ENCODE measurements at places on chromosomes 16 and 17. TPM values are rescaled to one million over a fixed set of nuclear protein-coding genes. Genes with fewer than 3 reads are reported as not detected.

- DNase-seq: no peak
Observed at GRCh38 chr16:57406881-57407280, 2.3 kb downstream of the CCL17 start.

DNA sequence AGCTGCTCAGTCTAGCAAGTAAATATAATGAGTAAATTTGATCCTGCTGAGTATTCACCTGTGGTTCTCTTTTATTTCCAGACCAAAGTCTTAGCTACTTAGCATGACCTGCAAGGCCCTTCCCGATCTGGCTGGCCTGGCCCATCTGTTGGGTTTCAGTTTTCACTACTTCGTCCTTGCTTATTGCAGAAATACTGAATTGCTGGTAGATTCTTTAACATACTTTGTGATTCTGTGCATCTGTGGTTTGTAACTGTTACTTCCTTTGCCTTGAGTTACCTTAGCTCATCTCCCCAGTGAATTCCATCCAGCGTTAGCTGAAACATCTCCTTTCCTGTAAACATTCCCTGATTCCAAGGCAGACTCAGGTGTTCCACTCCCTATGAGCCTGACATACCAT is 131.1 kb downstream of the PHKB start:
- DNase-seq: no peak

GRCh38 chr17:57898487-57899311 is 48.9 kb upstream of the MRPS23 start:
- no peak for DNase-seq

GRCh38 chr16:57518520-57518919 is 17.9 kb downstream of the CCDC102A start:
- DNase-seq: no peak

The RNF112 gene
- total RNA-seq: 1.3 TPM

The CD7 gene
- 0.31 TPM for total RNA-seq

The HAGHL gene
- 9.2 TPM for total RNA-seq

- no peak for DNase-seq
Observed at GRCh38 chr16:50609471-50609870, 61.3 kb downstream of the NKD1 start.

GRCh38 chr17:301681-302299 is 50.8 kb downstream of the RPH3AL start:
- no peak for DNase-seq

DNA sequence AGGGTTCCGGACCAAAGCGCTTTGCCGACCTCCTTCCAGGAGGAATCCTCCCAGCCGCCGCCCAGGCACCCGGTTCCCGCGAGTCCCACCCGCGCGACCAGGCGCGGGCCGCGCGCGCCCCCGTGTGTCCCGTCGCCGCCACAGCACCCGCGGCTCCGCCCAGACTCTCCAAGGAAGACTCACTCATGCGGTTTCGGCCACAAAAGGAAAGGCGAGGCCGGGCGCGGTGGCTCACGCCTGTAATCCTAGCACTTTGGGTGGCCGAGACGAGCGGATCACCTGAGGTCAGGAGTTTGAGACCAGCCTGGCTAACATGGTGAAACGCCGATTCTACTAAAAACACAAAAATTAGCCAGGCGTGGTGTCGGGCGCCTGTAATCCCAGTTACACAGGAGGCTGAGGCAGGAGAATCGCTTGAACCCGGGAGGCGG is 3.5 kb upstream of the PKMYT1 start:
- DNase-seq: peak; percentile 81

The TEDC2 gene
- total RNA-seq: 32.2 TPM

- peak; percentile 40 for DNase-seq
Observed at GRCh38 chr17:35731239-35731916, at the start of gene RASL10B. TSS of gene RASL10B (plus strand) at chr17:35731639. CDS start at chr17:35735185, 3,546 bp downstream.

- no peak for DNase-seq
Observed at GRCh38 chr17:43572368-43572980, 26.3 kb upstream of the ETV4 start.

The PIPOX gene
- 5.3 TPM for total RNA-seq

The CIBAR2 gene
- 0.80 TPM for total RNA-seq

The SOST gene
- total RNA-seq: 0.42 TPM

GRCh38 chr16:89198417-89199240 is 1.7 kb downstream of the SLC22A31 start:
- no peak for DNase-seq

The HOXB1 gene
- total RNA-seq: 0.96 TPM

GRCh38 chr16:62046801-62047200 is 10.6 kb upstream of the CDH8 start:
- DNase-seq: no peak

The HOXB7 gene
- 0.55 TPM for total RNA-seq

DNA sequence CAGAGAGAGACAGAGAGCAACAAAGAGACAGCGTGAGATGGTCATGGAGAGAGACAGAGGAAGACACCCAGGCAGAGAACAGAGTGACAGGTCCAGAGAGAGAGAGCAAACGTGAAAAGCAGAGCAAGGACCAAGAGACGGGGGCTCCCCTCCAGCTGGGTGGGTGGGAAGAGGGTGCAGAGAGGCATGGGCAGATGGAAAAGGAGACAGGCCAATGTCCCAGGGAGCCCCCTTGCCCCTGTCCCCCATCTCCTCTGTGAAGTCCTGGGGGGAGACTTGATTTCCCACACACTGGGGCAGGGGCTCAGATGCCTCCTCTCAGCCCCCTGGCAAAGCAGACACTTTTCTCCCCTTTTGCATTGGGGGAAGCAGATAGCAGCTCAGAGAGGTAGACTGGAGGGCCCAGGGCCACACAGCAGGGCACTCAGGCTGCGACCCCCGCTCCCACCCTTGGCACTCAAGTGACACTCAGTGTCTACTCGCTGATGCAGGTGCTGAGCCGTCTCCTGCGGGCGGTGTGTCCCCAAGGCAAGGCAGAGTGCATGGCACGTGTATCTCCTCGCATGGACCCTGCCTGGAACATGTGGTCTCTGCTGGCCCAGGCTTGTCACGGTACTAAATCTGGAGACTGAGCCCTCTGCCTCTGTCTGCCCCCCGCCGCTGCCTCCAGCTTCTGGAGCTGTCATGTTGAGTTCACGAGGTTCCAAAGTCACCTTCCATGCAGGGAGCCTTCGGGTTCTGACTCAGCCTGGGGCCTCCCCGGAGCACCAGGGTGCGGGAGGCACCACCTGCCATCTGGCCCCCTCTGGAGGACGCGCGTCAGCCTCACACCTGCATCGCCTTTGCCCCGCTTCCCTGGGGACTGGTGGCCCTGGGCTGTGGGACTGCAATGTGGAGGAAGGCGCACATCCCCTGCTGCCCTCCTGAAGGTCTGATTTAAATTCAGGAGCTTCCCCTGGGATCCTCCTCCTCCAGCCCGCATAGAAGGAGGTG is 215.9 kb upstream of the GSE1 start:
- DNase-seq: no peak

DNA sequence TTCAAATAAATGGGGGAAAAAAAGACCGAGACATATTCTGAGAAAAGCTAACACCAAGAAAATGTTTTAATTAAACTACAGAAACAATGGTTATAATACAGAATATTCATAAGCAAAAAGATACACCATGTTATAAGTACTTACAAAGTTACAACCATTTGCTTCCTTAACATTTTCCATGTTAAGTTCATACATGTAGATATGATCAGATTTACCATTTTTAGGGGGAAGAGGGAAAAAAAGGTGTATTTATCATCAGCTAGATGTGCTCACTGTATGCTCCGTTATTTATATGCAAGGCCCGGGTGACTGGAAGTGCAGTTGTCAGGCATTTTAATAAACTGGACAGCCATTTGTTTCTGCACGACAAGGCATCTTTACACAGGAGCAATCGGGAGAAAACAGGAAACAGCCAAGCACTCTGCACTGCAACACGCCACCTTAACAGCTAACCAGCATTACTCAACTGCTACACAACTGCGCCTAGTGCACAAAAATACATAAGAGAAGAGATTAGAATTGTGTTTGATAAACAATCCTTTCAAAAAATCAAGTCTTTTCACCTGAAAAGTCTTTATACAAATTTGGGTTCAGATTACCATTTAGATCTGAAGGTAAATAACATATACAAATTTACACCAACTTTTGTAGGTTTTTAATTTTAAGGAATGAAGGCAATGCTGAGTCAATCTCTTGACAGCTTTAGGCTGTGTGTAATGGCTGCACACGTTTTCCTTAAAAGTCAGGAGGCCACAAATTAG is 2.9 kb downstream of the SRSF2 start:
- no peak for DNase-seq

The NPIPB6 gene
- total RNA-seq: 5.7 TPM

DNA sequence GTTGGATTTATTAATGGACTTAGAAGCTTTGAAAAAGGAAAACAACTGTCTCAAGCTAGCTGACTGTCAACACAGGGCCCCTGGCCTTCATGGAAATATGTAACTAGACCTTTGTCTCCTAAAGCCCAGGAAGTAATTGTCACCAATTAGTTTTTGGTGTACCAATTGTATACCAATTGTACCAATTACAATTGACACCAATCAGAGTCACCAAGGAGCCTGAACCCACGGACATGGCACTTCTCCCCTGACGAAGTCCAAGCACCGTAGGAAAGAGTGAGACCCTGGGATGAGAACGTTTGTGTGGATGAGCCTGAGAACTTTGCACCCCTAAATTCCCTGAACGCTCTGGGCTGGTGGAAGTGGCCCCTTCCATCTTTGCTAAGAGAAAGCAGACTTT is 129.0 kb downstream of the ENGASE start:
- no peak for DNase-seq

GRCh38 chr17:17763136-17763535 is 73.7 kb downstream of the SREBF1 start:
- DNase-seq: no peak

The GRAPL gene
- total RNA-seq: not detected

The FGF11 gene
- total RNA-seq: 5.1 TPM

GRCh38 chr16:1105888-1106620 is 10.0 kb upstream of the C1QTNF8 start:
- peak; percentile 81 for DNase-seq

The CACNG1 gene
- total RNA-seq: 0.22 TPM

DNA sequence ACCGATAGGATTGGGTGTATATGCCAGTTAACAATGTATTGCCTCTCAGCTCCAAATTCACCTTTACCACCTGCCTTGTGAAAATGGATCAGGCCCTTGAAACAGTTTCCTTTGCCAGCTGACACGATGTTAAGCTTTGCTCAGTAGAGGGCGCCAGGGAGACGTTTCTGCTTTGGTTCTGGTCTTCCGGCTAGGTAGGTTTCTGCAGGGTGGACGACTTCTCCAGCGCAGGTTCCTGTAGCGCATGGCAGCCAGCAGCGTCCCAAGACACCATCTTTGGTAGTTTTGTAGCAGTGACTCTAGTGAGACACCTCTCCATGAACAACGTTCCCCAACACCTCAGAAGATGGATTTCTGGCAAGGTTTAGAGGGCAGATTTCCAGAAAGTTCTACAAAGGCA is 24.0 kb downstream of the SYCE1L start:
- no peak for DNase-seq

The OTOP2 gene
- not detected for total RNA-seq

DNA sequence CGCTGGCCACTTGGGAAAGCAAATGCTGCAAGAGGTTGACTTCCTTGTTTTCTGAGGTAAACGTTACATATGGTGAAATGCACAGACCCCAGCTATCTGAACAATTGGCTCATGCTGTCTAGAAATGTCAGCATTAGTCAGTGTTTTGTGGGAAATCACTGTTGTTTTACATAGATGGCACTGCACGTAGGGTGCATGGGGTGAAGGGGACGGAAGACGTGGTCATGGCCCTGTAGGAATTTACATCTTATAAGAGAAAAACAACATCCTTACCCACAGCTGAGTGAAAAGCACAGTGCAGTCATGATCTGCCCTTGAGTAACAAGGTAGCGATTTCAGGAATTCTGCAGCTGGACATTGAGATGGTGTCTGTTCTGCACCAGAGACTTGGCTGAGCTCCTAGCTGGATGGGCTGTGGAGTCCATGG is 15.2 kb downstream of the RPTOR start:
- no peak for DNase-seq

DNA sequence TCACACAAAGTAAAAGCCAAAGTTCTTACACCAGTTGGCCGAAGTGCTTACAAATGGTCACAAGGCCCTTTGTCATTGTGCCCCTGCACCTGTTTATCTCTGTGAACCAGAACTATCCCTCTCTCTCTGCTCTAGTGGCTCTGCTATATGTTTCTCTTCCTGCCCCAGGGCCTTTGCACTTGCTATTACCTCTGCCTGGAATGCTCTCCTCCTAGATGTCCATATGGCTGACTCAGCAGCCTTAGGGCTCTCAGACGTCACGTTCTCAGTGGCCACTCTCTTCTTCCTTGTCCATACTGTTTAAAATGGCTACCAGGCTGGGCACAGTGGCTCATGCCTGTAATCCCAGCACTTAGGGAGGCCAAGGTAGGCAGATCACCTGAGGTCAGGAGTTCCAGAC is 38.8 kb upstream of the DDX52 start:
- DNase-seq: no peak

GRCh38 chr16:19884611-19885450 is at the start of gene GPRC5B:
TSS of gene GPRC5B (minus strand) at chr16:19884848. CDS start at chr16:19872845, 12,003 bp downstream.
- peak; percentile 48 for DNase-seq

DNA sequence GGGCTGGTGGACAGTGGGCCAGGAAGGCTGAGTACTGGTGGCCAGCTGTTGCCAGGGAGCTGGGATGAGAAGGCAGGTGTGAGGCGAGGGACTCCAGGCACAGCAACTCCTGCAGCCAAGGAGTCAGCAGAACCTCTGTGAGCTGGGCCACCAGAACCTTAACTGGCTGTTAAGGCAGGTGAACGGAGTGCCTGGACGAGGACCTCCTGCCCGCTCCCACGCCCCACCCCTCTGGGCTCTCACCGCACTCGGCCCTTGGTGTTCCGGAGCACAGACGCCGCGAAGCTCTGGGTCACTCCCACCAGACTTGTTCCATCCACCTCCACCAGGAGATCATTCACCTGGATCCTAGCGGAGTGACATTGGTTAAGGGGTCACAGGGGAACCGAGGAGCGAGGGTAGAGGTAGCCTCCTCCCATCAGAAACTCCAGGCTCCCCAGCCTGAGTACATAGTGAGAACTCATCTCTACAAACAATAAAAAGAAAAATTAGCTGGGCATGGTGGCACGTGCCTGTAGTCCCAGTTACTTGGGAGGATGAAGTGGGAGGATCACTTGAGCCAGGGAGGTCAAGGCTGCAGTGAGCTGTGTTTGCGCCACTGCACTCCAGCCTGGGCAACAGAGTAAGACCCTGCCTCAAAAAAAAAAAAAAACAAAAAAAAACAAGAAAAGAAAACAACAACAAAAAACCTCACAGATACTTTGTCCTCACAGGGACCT is 9.3 kb downstream of the PPP1R9B start:
- no peak for DNase-seq

GRCh38 chr16:9012848-9013507 is 49.3 kb upstream of the USP7 start:
- DNase-seq: peak; percentile 34

The KRTAP4-5 gene
- not detected for total RNA-seq
